ENCODE measurements at places on chromosomes 1 and 21.

- DNase-seq: no peak
Observed at GRCh38 chr1:10101929-10102328, 69.2 kb downstream of the UBE4B start.

DNA sequence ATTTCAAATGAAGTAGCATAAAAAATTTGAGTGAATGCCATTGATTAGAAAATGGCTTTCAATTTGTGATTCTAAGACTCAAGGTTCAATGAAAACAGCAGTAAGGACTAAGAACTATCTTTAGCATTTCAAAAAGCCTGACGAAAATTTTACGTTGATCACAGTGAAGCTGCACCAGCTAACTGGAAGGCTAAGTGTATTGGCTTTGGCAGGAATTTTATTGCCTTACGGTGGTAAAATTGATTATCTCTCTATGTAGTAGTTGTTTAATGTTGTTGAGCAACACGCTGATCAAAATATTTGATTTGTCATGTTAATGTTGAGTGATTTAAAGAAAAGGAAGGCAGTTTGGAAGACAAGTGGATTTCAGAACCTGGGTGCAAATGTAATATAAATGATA is 49.6 kb downstream of the ATG4C start:
- no peak for DNase-seq

- DNase-seq: no peak
Observed at GRCh38 chr1:34140011-34140676, 24.9 kb downstream of the CSMD2 start.

GRCh38 chr1:164443836-164444235 is 115.1 kb upstream of the PBX1 start:
- DNase-seq: no peak

DNA sequence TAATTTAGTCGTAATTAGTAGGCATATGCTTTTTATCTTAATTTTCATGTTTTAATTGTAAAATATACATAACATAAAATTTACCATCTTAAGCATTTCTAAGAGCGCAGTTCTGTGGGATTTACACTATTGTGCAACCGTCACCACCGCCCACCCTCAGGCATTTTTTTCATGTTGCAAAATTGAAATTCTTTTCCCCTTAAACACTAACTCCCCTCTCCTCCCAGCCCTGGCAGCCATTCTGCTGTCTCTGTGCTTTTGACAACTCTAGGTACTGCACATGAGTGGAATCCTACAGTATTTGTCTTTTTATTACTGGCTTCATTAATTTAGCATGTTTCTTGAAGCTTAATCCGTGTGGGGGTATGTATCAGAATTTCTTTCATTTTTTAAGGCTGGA is 7.8 kb downstream of the PIK3CD start:
- DNase-seq: peak; percentile 16

DNA sequence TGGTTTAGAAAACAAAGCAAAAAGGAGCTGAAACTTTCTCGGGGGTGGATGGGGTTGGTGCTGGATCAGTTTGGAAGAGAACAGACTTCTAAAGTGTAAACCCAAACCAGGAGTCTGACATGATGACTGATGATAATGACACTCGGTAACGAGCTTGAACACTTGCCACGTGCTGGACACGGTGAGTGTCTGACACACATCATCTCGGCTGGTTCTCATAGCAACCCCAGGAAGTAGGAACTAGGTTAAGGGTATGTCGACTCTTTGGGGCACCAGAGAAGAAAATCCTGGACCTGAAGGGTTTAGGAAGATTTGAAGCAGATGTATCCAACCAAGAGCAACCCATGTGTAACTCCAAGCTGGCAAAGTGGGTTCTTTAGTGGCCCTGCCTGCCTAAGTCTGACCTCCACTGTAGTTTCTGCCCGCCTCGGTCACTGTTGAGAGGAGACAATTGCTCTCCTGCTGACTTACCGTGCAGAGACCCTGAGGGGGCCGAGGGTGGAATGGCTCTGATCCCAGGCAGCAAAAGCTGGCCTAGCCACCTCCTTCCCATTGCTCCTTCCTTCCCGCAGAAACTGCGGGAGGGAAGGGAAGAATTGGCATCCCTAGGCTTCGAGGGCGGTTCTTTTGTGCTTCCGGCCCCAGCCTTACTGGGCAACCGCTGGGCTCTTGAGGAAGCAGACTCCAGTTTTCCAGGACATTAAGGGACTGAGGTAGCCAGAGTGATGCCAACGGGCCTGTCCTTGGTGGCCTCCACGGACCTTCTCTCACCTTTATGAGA is 156.0 kb downstream of the TOMM20 start:
- no peak for DNase-seq

- no peak for DNase-seq
Observed at GRCh38 chr1:56169856-56170255, 409.5 kb downstream of the PLPP3 start.

GRCh38 chr1:156284112-156284511 is at the start of gene TMEM79:
Gene TMEM79, plus strand, starts transcription at chr1:156284325. Its CDS starts 902 bp downstream, at chr1:156285227.
- DNase-seq: no peak

- DNase-seq: no peak
Observed at GRCh38 chr21:26698416-26698815, 125.3 kb upstream of the CYYR1 start.

GRCh38 chr1:199124351-199124750 is 485.5 kb downstream of the PTPRC start:
- DNase-seq: no peak

GRCh38 chr21:38531591-38531990 is 33.3 kb upstream of the ERG start:
- DNase-seq: peak; percentile 5

GRCh38 chr1:165717918-165718515 is 19.7 kb upstream of the ALDH9A1 start:
- DNase-seq: peak; percentile 53

DNA sequence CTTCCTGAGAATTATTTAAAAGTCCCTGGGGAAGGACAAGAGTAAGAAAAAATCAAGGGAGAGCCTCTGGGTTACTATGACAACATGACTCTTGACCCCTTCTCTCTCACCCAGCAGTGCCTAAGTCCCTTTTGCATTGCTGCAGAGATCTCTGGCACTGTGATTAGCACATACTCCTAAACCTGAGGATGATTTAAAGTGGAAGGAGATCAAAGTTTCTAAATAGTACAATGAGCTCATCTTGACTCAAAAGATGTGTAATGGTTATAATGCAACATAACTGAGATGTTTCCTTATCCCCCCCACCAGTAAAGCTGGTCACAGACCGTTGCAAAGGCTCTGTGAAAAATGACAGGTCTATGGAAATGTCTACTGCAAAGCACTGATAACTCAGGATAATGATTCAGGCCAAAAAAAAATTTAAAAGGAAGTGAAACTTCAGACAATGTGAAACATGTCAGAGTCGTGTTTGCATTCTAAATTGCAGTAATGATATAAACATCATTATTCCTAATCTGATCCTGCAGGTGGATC is 519.2 kb downstream of the KIF26B start:
- DNase-seq: no peak

DNA sequence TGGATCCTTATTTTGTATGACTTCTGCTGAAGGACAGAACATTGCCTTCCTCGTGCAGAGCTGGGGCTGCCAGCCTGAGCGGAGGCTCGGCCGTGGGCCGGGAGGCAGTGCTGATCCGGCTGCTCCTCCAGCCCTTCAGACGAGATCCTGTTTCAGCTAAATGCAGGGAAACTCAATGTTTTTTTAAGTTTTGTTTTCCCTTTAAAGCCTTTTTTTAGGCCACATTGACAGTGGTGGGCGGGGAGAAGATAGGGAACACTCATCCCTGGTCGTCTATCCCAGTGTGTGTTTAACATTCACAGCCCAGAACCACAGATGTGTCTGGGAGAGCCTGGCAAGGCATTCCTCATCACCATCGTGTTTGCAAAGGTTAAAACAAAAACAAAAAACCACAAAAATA is 27.5 kb upstream of the KDM4A start:
- DNase-seq: no peak

- DNase-seq: no peak
Observed at GRCh38 chr1:197989058-197989457, 71.9 kb downstream of the LHX9 start.

DNA sequence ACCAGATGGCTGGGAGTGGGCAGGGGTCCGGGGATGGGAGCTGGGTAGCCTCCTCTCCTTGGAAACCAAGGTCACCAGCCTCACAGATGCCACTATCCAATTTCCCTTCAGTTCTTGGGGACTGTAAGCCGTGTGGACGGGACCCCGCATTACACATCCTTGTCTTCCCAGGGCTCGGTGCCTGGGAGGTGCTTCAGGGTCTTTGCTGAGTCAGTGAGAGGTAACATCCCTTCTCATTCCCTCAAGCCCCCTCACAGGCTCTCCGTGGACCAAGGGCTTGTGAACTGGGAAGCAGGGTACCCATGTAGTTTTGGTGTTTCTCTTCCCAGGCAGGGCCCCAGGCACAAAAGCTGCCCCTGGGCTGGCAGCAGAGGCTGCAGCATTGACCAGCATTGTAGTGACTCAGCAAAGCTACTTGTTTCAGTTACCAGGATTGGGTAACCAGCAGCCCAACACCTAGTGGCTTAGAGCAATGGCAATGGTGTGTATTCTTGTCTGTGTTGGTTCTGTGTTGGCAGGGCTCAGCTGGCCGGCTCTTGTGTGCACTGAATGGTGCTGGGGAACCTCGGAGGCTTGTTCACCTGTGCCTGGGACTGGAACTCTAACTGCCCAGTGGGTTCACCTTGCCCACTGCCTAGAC is 24.6 kb upstream of the PCBP3 start:
- DNase-seq: no peak

DNA sequence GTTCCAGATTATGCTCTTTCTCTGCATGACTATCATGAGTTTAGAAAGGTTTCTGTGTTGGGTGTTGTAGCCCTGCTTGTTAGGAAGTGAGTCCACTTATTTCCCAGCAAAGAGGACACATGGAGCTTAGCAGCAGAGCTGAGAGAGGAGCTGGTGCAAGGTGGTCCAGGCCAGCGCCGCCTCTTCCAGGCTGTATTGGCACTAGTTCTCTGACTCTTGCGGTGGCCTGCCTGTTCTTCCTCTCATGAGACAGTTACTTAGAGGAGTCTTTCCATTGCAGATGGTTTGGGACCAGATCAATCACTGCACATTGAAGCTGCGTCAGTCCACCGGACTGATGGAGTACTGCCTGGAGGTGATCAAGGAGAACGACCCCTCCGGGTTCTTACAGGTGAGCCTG is 38.0 kb downstream of the TRIM67 start:
- no peak for DNase-seq

DNA sequence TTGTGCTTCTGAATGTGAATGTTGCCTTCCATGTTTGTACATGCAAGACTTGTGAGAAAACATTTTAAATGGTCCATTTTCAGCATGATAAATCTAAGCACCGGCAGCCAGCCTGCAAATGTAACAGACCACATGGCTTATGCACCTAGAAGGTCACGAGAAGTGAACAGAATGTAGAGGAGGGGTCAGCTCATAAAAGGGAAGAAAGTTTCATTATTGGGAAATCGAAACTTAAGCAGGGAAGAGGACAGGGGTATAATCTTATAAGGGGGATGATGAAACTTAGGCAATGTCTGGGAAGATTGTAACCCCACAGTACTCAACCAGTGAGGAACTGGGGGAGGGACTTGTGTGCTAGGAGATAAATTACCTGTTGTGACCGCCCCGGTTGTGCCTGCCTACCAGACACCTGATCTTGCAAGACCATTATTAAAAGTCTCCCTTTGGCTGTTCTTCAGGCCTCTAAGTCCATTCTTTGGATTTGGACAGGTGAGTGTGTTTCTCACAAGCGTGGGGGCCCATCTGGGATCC is 37.7 kb upstream of the VN1R5 start:
- DNase-seq: no peak

DNA sequence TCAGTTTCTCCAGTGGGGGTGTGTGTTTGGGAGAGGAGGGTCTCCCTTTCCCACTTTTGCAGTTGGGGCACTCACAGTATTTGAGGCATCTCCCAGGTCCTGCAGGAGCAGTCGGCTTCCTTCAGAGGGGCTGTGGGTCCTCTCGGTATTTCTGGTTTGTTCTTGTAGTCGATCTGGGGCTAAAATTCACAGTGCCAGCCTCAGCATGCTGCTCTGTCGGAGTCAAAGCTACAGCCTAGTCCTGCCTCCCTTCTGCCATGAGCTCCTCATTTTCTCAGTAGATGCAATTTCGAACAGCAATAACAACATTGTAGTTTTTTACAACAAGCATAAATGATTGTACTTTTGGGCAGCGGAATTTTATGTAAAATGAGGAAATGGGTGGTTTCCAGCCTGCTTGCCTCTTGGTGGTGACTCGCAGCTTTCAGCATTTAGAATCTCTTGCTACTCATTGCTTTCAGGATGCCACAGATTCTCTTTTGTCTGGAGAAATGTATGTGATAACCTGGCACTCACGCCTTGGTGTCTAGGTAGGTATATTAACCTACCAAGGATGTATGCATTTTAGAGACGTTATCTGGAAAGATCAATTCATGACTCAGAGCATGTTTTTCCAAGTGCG is 82.4 kb upstream of the C21orf91 start:
- DNase-seq: no peak

DNA sequence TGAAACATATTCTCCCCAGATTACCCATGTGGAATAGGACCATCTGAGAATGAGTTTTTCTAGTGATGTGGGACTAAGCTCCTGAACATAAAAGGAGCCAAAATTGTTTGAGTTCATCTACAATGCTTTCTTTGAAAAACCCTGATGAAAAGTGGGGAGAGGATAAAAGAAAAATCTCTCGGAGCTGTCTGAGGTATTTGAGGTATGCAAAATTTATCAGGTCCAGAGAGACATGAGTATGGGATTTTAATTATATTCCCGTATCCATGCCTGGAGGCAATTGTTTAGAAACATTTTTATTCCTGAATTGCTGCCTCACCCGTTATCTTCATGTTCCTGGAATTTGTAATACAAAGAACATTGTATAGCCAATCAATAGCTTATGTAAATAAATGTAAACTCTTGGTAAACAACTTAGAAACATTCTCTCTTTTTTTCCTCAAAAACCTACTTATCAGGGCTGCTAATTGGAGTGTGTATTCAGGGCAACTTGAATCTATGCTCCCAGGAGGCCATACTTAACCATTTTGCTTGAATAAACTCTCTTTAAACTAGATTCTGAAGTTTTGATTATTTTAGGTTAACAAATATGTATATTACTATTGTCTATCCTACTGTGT is 109.3 kb upstream of the OLFM3 start:
- no peak for DNase-seq

- DNase-seq: no peak
Observed at GRCh38 chr1:209123601-209124000, 459.9 kb upstream of the CAMK1G start.

All from astrocyte of the cerebellum (primary cell).